Naive thymus-derived CD4-positive, alpha-beta T cell (primary cell): ENCODE measurements at places on chromosomes 1 and 21.

DNA sequence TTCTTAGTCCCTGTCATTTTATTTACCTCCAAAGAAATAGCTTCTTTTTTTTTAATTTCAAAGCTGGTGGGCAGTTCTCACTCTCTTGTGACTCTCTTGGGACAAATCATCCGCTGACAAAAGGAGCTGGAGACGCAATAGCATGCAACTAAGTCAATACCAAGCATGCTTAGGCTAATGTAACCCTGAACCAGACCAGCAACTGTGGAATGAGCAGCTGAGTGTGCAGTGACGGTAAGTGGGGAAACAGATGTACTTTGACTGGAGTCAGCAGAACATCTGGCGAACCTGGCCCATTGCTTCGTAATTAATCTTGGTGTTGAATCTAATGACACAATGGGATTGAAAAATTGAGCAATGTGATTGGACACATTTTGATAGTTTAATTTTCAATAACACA is 280.7 kb upstream of the PLXNA2 start:
- no peak overlapping the region for H3K27ac ChIP-seq
- H3K27me3 ChIP-seq: no peaks in the 10 kb centered on the region
- H3K4me1 ChIP-seq: no peaks in the 10 kb centered on the region
- DNase-seq: no peak
- no peak overlapping the region for H3K4me3 ChIP-seq
- no peaks in the 10 kb centered on the region for H3K36me3 ChIP-seq

- H3K4me3 ChIP-seq: no peak overlapping the region
- H3K27ac ChIP-seq: no peak overlapping the region
- H3K27me3 ChIP-seq: no peaks in the 10 kb centered on the region
- DNase-seq: no peak
These were observed 2.3 kb downstream of the MIIP start for GRCh38 chr1:12021616-12022015.

DNA sequence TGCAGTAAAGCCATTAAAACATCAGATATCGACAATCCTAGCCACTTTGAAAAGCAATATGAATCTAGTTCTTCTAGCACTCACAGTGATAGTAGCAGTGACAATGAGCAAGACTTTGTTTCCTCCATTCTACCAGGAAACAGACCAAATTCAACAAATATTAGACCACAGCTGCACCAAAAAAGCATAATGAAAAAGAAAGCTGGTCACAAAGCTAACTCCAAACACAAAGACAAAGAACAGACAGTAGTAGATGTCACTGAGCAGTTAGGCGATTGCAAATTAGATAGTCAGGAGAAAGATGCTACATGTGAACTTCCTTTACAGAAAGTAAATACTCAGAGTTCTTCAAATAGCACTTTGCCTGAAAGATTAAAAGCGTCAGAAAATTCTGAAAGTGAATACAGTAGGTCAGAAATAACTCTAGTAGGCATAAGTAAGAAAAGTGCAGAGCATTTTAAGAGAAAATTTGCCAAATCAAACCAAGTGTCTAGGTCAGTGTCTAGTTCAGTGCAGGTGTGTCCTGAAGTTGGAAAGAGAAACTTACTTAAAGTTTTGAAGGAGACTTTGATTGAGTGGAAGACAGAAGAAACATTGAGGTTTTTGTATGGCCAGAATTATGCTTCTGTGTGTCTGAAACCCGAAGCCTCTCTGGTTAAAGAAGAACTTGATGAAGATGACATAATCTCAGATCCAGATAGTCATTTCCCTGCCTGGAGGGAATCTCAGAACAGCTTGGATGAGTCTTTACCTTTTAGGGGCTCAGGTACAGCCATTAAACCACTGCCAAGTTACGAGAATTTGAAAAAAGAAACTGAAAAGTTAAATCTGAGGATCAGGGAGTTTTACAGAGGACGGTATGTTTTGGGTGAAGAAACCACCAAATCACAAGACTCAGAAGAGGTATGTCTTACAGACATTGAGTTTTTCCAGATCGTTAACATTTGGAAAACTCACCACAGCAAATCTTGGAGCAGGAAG is 24.9 kb downstream of the RPAP2 start:
- no peaks in the 10 kb centered on the region for H3K27me3 ChIP-seq
- peaks cover 5% of the 10 kb centered on the region for H3K4me1 ChIP-seq
- H3K4me3 ChIP-seq: no peak overlapping the region
- no peak for DNase-seq
- H3K27ac ChIP-seq: no peak overlapping the region

- H3K4me3 ChIP-seq: no peak overlapping the region
- no peak overlapping the region for H3K27ac ChIP-seq
- DNase-seq: no peak
- H3K27me3 ChIP-seq: no peaks in the 10 kb centered on the region
- H3K4me1 ChIP-seq: no peaks in the 10 kb centered on the region
These were observed 10.5 kb upstream of the C1orf21 start for GRCh38 chr1:184376369-184376768.

DNA sequence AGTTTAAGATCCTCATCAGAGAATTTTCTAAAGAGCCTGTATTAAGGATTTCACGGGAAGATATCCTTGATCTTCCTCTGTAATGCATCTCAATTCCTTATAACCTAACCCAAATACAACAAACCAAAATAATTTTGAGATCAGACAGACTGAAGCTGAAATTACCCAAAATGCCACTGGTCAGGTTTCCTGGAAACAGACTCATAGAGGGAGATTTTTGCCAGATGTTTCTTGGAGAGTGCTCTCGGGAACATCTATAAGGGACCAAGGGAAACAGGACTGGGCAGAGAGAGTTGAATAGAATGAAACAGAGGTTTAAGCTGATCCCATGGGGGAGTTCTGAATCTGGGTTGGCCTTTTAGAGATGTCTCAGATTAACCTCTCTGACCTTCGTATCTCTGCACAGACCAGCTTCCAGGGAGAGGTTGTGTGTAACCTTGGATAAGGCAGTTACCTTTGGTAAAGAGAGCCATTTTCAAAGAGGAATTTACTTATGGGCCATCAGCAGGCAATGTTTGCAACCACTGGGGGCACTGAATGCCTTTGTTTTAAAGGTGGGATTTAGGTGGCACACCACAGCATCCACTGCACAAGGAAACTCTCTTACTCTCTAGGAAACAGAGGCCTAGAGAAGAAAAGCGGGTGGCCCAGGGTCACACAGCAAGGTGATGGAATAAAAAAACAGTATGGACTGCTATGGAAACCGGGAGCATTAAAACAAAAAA is 130.8 kb upstream of the SGIP1 start:
- no peak for DNase-seq
- no peaks in the 10 kb centered on the region for H3K27me3 ChIP-seq
- H3K4me1 ChIP-seq: no peaks in the 10 kb centered on the region

DNA sequence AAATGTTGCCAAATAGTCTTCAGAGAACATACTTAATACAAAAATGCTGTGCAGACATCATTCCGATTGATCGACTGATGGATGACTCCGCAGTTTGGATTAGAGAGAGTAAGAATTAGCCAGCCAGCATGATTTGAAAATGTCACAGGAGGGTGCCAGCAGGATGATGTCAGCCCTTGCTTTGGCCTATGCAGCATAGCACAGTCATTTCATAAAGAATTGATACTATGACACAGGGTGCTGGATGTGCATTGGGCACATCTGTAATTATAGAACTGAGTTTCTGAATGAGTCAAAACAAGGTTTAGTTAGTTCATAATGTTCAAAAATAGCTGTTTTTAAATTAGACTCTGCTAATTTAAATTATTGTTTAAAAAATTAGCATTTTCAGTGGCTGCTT is 21.6 kb upstream of the TRAF5 start:
- H3K36me3 ChIP-seq: peaks cover 7% of the 10 kb centered on the region
- no peaks in the 10 kb centered on the region for H3K4me1 ChIP-seq
- H3K4me3 ChIP-seq: no peak overlapping the region
- no peaks in the 10 kb centered on the region for H3K27me3 ChIP-seq

DNA sequence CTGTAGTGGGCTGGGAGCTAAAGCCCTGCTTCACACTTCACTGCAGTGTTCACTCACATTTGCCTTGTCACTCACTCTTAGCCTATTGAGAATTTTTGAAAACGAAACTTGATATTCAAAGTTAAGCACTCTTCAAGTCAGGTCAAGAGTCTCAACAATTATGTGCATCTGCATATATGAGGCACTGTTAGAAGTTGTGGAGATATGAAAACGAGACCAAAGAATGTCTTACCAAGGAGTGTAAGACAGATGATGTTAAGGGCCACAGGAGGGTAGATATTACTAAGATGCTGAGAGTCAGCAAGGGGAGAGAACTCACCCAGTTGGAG is 64.7 kb upstream of the GJA8 start:
- no peaks in the 10 kb centered on the region for H3K27me3 ChIP-seq
- no peak overlapping the region for H3K4me3 ChIP-seq
- no peaks in the 10 kb centered on the region for H3K4me1 ChIP-seq
- H3K27ac ChIP-seq: no peak overlapping the region
- H3K36me3 ChIP-seq: no peaks in the 10 kb centered on the region
- DNase-seq: no peak

DNA sequence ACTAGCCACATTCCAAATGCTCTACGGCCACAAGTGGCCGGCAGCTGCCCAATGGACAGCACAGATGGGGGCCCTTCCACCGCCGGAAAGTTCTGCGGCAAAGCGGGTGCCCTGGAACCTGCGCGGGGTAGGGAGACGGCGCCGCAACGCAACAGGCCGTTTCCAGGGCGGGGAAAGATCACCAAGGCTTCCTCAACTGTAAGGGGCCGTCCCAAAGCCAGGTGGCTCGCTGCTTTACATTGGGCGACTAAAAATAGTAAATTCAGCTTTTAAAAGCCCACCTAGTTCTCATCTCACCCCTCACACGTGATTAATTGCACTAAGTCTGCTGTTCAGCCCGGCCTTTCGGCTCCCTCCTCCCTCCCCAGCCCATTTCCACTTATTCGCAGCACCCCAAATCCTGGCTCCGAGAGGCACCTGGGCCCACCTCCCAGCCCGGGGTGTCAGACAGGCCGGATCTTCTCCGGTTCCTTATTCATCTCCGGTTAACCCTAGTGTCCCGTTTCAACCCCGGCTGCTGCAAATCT is 643 bp downstream of the CFAP298 start:
- H3K4me3 ChIP-seq: peak overlapping the region; percentile 100
- H3K4me1 ChIP-seq: peaks cover 12% of the 10 kb centered on the region
- no peak for DNase-seq
- peak overlapping the region; percentile 87 for H3K27ac ChIP-seq
- peaks cover 5% of the 10 kb centered on the region for H3K36me3 ChIP-seq
- H3K27me3 ChIP-seq: no peaks in the 10 kb centered on the region
